ENCODE measurements at places on chromosomes 13 and 19.

GRCh38 chr19:47526798-47527197, 11.9 kb upstream of the NAPA start:
- no peak for DNase-seq

DNA sequence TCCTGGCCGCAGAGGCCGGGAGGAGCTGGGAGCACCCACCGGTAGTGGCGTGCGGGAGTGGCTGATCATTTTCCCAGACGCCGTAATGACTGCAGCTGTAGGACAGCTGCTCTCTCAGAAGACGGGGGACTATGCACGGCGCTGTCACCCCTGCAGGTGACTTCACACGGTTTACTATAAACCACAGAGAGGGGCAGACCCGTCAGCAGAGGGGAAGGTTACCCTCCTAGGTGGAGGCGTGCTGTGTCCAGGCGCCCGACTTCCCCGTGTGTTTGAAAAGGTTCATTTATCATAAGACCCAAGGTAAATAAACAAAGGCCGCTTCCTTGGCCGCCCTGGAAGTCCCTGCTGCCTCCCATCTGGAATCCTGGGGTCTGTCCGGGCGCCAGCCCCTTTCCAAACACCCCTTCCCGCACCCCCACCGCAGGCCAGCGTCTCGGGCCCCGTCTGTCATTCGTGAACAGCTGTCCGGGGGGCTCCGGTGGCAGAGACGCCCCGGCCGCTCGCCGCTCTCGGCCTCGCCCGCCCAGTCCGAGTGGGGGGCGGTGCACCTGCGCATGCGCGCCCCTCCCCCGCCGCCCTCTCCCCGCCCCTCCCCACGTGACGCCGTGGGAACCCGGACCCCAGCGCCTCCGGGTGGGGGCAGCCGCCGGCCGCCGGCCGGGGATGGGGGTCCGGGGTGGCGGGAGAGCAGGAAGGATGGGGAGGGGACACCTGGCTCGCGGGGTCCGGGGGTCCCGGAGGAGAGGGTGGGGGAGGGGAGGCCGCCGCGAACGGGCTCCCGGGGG, 915 bp downstream of the SHC2 start:
- peak; percentile 89 for DNase-seq

DNA sequence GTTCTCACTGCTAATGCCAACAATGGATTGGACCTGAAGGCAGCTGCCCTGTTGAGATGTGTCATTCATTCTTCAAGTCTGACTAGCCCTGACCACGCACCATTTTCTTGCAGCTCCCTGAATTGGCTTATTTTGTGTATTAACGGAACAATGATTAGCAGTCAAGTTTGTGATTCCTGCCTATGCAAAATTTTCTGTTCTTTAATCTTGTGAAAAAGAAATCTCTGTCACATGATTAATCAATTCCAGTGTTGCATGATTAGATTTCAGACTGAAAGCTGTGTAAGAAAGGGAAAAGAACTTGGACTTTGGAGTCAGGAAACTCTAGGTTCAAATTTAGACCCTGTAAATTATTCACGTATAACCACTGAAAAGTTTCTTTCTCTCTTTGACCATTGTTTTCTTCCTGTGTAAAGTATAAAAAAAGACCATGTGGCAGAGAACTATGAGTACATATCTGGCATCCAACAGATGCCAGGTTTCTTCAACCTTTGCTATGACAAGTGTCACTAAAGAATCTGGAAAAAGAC, 64.5 kb upstream of the SLC10A2 start:
- no peak for DNase-seq

DNA sequence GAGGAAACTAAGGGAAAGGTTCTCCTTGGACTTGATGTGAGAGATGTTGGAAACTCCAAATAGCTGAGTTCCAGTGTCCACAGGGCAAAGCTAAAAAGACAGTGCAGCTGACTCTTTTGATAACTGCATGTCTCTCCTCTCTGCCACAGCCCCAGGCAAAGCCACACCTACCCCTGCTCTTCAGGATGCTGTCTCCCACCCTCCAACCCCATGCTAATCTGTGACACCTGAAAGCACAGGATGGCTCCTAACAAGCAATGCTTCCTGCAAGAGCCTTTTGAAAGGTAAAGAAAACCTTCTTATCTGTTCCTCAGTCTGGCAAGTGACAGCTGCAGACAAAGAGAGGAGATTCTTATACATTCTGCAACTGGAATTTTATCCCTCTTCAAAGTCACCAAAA, 14.5 kb downstream of the SLC46A3 start:
- DNase-seq: no peak

- DNase-seq: no peak
Observed at GRCh38 chr19:34808566-34808965, 35.6 kb upstream of the ZNF599 start.

DNA sequence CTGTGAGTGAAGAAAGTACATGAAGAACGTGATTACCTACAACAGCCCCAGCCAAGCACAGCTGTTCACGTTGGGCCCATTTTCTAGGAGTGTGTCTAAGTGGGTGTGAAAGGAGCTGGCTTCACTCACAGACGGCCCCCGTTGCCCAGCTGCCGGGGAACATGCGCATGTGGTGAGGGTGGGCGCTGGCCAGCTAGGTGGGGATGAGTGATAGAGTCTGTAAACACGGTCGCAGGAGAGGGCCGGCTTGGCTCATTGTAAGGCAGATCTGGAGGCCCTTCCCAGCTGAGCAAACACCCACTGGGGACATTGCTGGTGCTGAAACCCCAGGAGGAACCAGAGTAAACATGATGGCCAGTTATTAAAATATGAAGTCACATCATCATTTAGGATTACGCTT, 160.5 kb downstream of the TEX29 start:
- no peak for DNase-seq

DNA sequence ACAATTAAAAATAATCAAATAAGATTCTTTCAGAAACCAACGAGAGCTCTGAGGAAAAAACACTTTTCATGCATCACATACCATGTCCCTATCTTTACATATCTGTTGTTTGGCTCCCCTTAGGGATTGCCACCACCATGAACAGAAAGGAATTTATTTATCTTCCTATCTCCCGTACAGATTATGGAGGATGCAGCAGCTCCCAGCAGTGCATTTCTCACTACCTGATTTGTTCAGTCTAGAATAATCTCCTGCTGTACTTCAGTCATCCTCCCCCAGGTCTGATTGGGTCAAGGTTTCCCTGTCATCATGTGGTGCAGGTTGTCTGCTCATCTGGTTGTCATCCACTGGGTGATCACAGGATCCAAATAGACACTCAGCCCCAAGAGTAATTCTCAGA, 451.3 kb downstream of the OXGR1 start:
- no peak for DNase-seq

DNA sequence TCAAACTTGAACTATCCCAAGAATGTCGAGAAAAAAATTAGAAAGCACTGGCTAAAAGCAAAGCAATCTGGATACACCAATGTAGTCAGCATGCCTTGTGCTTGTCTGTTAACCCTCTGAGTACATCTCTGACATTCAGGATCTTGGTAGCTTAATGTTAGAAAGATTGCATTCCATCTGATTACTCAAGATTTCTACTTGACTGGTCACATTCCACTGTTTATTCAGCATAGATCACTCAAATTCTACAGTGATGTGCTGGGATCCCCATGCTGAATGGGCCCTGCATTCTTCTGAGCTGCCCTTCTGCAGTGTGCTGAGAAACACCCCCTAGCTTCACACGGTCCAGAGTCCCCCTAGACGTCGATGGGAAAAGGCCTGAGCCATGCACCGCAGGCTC, 295.4 kb upstream of the MAB21L1 start:
- no peak for DNase-seq

DNA sequence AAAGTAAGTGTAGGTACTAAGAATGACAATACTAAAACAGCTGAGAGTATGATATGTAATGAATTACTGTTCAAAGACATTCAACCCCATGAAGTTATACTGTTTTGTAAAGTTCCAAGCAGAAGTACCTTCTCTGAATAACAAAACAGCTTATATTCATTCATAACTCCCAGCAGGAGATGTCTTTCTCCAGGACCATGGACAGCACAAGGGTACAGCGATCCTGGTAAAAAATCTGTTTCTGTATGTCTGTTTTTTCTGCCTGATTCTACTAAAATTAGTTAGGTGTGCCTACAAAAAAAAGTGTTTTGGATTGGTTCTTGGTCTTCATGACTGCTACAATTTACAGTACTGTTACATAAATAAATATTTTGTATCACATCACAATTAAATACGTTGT, 172.5 kb upstream of the SLITRK5 start:
- DNase-seq: no peak

DNA sequence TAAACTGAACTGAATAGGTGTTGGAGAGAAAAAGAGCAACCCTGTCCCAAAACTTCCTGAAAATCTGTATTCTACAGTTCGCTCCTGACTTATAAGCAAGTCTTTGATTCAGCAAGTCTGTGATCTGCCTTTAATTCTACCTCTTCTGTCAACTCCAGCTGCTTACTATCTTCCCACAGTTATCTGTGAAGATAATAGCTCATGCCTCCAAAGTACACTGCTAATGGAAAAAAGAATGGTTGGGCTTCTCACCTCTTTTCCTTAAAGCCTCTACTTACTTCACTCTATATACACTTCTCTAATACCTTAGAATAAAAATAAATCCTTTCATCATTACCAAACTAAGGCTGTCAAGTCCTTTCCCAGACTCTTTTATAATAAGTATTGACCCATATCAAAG, 391.5 kb upstream of the MIR17HG start:
- no peak for DNase-seq

DNA sequence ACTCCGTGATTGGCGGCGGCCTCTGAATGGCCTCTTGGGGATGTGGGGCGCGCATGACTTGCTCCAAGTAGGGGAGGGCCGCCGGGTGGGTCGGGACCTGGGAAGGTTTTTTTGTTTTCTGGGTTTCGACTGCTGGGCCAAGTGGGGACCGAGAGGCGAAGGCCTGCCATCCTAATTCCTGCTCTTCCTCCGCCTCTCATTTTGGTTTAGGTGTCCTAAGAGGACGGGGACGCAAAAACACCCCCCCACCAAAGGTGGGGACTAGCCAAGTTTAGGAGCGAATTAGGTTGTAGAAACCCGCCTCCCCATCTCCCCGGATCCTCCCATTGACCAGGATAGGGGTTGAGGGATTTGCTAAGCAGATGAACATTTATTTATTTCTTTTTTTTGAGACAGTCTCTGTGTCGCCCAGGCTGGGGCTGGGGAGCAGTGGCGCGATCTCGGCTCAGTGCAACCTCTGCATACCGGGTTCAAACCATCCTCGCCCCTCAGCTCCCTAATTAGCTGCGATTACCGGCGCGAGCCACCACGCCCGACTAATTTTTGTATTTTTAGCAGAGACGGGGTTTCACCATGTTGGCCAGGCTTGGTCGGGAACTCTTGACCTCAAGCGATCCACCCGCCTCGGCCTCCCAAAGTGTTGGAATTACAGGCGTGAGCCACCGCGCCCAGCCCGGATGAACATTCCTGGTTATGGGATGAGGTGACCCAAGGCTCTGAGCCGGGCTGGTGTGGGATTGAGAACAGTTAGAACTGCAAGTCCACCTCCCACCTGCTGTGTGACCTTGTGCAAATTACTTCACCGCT, 838 bp downstream of the PPP2R1A start:
- peak; percentile 62 for DNase-seq

DNA sequence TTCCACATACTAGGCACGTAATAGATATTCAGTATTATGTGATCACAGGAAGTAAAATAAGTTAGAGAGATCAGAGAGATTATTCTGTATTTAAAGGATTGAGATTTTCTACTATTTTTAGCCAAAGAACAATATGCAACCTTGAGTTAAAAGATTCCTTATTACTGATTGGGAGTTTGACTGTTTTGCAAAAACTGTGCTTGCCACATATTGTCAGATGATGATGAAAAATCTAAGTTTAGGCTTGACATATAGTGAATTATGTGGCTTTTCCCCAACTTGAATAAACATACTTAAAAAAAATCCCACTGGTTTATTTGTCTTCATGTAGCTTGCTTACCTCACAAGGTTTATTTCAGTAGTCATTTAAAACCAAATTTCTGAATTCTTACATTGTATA, 194.4 kb downstream of the KCNRG start:
- DNase-seq: no peak

GRCh38 chr13:73040968-73041596, 17.7 kb upstream of the KLF5 start:
- no peak for DNase-seq

DNA sequence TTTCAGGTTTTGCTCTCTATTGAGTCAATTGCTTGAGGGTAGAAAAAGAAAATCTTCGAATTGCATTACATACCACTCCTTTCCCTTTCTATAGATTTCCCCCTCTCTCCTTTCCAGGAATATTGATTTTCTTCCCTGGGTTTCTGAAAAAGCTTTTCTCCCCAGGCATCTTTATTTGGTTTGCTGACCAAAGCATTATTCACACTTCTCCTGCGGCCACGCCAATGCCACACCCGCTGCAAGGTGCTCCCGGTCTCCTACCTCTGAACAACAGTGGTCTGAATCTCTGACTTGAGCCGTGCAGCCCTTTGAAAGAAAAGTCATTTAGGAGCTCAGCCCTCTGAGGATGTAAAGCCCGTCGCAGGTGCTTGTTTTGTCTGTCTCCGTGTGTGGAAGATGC, 350.9 kb upstream of the TMTC4 start:
- no peak for DNase-seq

DNA sequence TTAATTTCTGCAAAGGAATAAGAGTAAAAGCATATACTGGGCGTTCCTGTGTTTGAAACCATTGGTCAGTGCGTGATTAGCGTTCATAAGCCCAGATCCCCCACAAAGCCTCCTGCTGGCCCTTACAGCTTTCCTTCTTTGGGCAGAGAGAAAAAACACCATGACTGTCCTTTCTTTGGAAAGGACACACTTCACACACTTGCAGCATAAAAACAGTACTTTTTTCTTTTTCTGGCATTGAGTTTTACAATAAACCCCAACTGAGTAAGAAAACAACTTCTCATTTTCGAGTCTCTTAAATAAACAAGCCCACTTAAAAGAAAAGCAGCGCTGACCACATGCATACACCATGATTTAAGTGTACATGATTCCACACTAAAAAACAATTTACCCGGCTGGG, 35.8 kb downstream of the SMAD9 start:
- no peak for DNase-seq

DNA sequence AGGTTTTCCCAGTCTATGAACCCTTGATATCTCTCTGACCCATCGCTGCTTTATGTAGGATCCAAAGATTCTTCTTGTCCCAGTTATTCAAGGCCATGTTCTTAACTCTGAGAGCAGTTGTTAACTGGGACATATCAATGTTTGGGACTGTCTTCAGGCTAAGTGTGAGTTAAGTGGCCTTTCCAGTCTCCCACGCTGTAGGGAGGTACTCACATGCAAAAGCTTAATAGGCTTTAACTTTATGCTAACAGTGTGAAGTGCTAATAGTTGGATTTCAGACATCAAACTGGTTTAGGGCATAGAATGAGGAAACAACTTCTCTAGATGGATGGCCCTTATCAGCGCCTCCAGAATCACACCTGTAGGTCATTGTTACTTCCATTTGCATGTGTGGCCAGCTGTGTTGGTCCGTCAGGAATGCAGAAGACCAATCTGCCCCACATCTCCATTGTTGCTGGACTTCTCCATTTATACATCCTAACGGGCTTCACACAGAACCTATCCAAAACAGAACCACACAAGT, 104.7 kb upstream of the MBNL2 start:
- no peak for DNase-seq

GRCh38 chr19:54674021-54674617, 11.3 kb downstream of the LILRB4 start:
- no peak for DNase-seq
